ENCODE measurements at places on chromosomes 2 and 18. TPM values are rescaled to one million over a fixed set of nuclear protein-coding genes. Genes with fewer than 3 reads are reported as not detected.

The ERFE gene
- total RNA-seq = 1.3 TPM

The TSPYL6 gene
- total RNA-seq = not detected

The UCN gene
- total RNA-seq = 0.16 TPM

The DCC gene
- 0.52 TPM for total RNA-seq

The CCDC85A gene
- not detected for total RNA-seq

The NOSTRIN gene
- total RNA-seq = 0.09 TPM

The C2orf66 gene
- under 0.01 TPM for total RNA-seq

The POMC gene
- total RNA-seq = not detected

The SERPINB10 gene
- not detected for total RNA-seq

The ARHGEF4 gene
- total RNA-seq = 2.2 TPM

The DOCK10 gene
- total RNA-seq = 29.5 TPM

The PSMA8 gene
- not detected for total RNA-seq

The MC5R gene
- total RNA-seq = not detected

The DGUOK gene
- total RNA-seq = 35.6 TPM

The CFAP65 gene
- under 0.01 TPM for total RNA-seq

Measured in bronchial smooth muscle cell (primary cell).